ENCODE measurements at places on chromosomes 1 and 21.

- DNase-seq: no peak
Measured at GRCh38 chr1:63329621-63330330, 7.4 kb downstream of the FOXD3 start.

- no peak for DNase-seq
Measured at GRCh38 chr1:248372394-248372793, 3.2 kb upstream of the OR2T6 start.

DNA sequence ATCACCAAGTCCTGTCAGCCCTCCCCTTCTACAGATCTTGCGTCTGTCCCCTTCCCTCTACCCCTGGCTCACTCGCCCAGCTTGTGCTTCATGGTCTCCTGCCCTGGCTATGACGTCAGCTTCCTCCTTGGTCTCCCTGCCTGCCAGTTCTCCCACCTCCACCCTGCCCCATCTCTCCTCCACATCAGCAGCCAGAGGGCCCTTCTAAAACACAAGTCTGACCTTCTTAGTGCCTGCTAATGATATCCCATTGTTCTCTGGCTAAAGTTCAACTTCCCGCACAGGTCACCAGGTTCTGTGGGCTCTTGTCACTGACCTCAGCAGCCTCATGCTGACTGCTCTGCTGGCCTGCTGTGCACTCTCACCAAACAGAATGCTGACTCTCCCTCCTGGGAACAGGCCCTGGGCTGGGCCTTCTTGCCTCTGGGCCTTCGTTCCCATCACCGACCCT, 24.7 kb upstream of the MYCL start:
- DNase-seq: no peak

DNA sequence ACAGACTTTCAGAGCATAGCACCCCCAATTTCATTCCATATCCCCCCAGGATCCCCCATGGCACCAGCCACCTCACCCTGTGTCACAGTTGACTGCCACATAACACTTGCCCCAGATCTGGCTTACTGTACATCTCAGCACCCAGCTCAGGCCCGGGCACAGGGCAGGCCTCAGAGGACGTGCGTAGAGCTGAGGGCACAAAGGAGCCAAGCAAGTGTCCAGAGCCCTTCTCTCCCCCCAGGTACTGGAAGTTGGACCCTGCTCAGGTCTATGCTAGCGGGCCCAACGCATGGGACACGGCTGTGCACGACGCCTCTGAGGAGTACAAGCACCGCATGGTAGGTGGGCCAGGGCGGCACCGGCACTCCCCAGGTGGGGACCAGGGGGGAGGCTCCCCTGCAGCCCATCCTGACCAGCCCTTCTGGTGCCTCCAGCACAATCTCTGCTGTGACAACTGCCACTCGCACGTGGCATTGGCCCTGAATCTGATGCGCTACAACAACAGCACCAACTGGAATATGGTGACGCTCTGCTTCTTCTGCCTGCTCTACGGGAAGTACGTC, 8.0 kb upstream of the SYTL1 start:
- DNase-seq: no peak

DNA sequence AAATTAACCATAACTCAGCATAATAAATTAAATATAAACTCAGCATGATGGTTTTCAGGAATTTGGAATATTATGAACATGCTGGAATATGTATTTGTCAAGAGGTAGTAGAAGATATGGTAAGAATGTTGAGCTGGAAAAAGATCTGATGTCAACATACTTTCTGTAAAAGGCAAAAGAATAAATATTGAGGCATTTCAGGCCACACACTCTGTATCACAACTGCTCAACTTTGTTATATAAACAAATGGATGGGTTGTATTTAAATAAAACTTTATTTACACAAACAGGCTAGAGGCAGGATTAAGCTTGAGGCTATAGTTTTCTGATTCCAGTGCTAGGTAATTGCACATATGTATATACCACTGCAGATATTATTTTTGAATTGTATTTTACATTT, 1409.4 kb downstream of the MRPL39 start:
- no peak for DNase-seq

GRCh38 chr1:19338323-19338762, 26.2 kb downstream of the SLC66A1 start:
- DNase-seq: no peak
